ENCODE measurements at places on chromosomes 1 and 21.

- no peaks in the 10 kb centered on the region for H3K36me3 ChIP-seq
- H3K4me1 ChIP-seq, result no peaks in the 10 kb centered on the region
- no peak overlapping the region for H3K4me3 ChIP-seq
- no peaks in the 10 kb centered on the region for H3K27me3 ChIP-seq
Observed at GRCh38 chr1:2956576-2956975, 64.7 kb upstream of the ACTRT2 start.

GRCh38 chr1:36717431-36717830 lies 234.7 kb upstream of the CSF3R start:
- H3K27ac ChIP-seq, result no peak overlapping the region
- H3K36me3 ChIP-seq, result no peaks in the 10 kb centered on the region
- H3K4me1 ChIP-seq, result no peaks in the 10 kb centered on the region

DNA sequence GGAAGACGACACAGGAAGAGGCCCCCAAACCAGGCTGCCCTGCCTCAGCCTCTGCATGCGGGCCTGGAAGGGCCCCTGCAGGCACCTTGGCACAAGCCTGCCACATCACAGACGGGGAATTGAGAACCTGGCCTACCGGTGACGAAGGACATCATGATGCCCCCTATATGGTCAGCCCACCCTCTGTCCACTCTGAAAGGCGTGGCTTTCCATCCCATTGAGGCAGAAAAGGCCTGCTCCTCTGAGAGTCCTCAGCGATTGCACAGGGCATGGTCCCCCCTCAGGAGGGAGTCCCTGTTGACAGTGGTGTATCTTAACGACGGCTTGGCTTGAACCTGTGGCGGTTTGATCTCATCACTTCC lies 11.4 kb downstream of the KRTAP10-1 start:
- no peak overlapping the region for H3K4me3 ChIP-seq
- no peak overlapping the region for H3K27ac ChIP-seq
- H3K36me3 ChIP-seq, result no peaks in the 10 kb centered on the region

DNA sequence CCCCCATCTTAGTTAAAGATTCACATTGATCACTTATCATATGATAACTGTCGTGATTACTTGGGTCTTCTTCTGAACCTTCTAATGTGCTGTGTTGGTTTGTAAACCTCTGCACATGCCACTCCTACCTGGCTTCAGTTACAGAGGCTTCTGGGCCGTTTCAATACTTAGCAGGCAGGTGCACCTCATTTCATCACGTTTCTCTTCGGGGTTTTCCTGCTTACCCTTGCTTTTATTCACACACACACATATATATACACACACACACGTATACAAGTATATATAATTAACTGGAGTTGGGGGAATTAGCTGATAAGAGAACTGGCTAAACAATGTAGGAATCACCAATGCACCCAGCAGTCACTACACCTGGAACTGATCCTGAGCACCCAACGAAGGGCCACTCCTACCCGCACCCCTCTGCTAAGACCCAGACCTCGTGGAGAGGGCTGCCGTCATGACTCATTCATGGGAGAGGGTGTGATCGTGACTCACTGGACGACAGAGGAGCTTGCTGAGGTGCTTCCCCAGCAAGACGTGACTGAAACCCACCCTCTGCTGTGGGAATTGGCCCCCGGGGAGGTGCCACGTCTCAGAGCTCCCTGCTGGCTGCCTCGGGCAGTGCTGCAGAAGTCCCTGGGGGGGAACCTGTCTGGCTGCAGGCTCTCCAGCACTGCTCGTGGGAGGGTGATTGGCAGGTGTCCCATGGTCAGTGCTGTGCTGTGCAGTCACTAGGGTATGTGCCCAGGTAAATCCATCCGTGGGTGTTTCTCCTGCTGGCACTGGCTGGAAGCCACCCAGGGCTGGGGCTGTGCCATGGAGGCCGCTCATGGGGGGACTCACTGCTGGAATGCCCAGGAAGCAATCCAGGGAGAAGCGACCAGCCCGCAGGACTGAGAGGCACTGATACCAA lies 166.6 kb downstream of the DYRK1A start:
- no peaks in the 10 kb centered on the region for H3K36me3 ChIP-seq
- H3K27ac ChIP-seq, result no peak overlapping the region
- H3K4me3 ChIP-seq, result peak overlapping the region; percentile 15
- DNase-seq, result no peak

- H3K27me3 ChIP-seq, result no peaks in the 10 kb centered on the region
- H3K4me3 ChIP-seq, result no peak overlapping the region
- peaks cover 83% of the 10 kb centered on the region for H3K36me3 ChIP-seq
- no peak for DNase-seq
- no peak overlapping the region for H3K27ac ChIP-seq
- H3K4me1 ChIP-seq, result peaks cover 20% of the 10 kb centered on the region
Observed at GRCh38 chr1:17412093-17412870, 27.2 kb downstream of the RCC2 start.

- H3K27me3 ChIP-seq, result peaks cover 16% of the 10 kb centered on the region
- H3K27ac ChIP-seq, result no peak overlapping the region
- H3K4me1 ChIP-seq, result no peaks in the 10 kb centered on the region
- DNase-seq, result no peak
Observed at GRCh38 chr1:93021539-93022134, 57.4 kb upstream of the MTF2 start.

GRCh38 chr1:218585511-218586184 lies 240.5 kb downstream of the TGFB2 start:
- no peaks in the 10 kb centered on the region for H3K27me3 ChIP-seq
- H3K4me1 ChIP-seq, result no peaks in the 10 kb centered on the region
- no peaks in the 10 kb centered on the region for H3K36me3 ChIP-seq
- H3K4me3 ChIP-seq, result no peak overlapping the region
- H3K27ac ChIP-seq, result no peak overlapping the region

DNA sequence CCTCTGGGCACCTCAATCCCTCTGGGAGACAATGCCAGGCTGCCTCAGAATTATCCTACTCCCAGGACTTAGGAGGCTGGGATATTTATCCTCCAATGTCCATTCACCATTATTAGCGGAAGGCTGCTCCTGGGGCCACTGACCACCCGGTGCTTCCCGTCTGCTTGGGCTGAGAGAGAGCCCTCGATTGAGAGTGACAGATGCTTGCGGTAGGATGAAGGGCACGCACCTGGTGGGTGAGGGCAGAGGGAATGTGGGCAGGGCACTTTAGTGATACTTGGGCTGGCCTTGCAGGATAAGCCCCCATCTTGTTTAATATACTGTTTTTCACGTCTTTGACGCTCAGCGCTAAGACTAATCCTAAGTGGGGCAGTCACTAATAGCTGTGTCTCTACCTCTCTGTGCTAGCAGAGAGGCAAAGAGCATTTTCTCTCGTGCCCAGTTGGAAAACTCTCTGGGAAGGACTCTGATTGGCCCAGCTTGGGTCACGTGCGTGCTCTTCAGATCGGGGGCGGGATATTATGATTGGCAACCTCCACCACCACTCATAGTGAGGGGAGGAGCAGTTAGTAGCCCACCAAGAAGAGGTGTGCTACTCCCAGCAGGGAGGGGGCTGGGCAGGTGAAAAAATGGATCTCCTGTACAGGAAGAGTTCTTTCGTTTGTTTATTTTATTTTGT lies 10.6 kb upstream of the PARS2 start:
- H3K4me1 ChIP-seq, result no peaks in the 10 kb centered on the region
- no peak overlapping the region for H3K4me3 ChIP-seq
- H3K27me3 ChIP-seq, result no peaks in the 10 kb centered on the region
- H3K27ac ChIP-seq, result no peak overlapping the region
- DNase-seq, result no peak

DNA sequence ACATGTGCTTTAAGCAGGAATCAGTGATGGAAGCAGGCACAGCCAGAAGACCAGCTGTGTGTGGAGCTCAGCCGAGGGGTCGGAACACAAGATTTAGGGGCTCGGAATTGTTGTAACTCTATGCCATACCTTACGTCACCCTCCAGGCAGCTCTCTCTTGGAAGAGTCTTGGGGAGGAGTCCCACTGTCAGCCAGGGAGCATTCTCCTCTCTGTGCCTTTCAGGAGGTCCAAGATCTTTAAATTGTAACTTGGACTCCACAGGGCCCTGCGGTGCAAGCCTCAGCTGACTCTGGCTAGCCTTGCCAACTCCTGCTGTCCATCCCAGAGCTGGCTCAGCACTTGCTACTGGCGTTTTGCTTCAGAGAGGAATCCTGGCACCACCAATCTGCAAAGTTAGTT lies 26.4 kb upstream of the ROR1 start:
- H3K27ac ChIP-seq, result no peak overlapping the region
- no peak for DNase-seq
- H3K36me3 ChIP-seq, result no peaks in the 10 kb centered on the region

Measured in esophagus squamous epithelium (tissue), 5 donors.